HuH-7.5 (cell line): ENCODE measurements at places on chromosomes 7 and 10.
A peak's percentile ranks its signal among the peaks of the same experiment; 100 is the strongest.

GRCh38 chr7:30177965-30178364 is 43.2 kb downstream of the MTURN start:
- no peak for DNase-seq

- DNase-seq: no peak
Measured at GRCh38 chr7:65250216-65250615, 123.4 kb upstream of the ZNF92 start.

DNA sequence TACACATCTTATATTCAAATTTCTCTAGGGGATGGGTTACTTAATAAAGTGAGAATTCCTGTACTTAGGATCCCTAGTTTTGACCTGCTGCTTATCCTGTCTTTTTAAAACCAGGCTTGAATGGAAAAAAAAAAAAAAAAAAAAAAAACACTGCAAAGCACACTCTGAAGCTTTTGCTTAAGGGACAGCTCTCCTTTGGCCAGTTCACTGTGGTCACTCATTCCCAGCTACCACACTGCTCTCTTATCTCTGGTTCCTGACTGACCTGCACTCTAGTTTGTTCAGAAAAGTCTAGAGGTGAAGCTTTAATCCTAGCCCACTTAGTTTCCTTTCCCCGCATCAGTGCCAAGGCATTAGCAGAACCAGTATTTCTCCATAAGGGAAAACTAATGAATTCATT is 82.4 kb downstream of the CADPS2 start:
- no peak for DNase-seq

- DNase-seq: no peak
Measured at GRCh38 chr10:131860806-131861440, 39.9 kb upstream of the PPP2R2D start.

DNA sequence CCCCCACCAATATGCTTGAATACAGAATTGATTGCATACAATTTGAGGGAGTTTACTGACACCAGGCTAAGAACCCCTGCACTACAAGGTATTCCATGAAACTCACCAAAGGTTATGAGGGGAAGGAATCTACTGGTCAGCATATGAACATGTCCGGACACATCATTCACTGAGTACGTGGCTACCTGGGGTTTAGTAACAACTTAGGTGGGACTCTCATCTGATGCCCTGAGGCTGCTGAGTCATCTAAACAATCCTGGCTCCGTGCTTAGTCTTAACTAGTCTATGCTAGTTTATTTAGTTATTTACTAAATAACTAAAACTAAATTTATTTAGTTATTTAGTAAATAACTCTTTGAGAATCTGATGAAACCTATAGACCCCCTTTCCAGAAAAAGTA is 11.3 kb downstream of the PI4K2A start:
- no peak for DNase-seq

GRCh38 chr10:1406967-1407945 is 330.1 kb downstream of the ADARB2 start:
- no peak for DNase-seq

DNA sequence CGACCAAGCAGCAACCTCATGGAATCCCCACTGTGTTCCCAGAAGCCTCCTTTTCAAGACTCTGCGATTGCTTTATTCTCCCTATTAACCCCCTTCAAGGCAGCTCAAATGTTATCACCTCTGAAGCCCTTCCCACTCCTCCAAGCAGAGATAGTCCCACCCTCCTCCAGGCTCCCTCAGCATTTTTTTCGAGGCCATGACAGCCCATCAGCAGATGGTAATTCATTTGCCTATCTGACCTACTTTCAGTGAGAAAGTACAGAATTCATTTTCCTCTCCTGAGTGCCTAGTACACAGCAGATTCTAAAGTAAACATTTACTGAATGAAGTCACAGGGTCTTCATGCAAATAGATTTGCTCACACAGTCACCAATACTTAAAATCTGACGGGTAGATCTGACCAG is 47.8 kb downstream of the HERPUD2 start:
- peak; percentile 23 for DNase-seq

GRCh38 chr7:66697449-66698438 is 42.8 kb upstream of the RABGEF1 start:
- DNase-seq: no peak

- DNase-seq: no peak
Measured at GRCh38 chr10:113680190-113681111, 739 bp downstream of the CASP7 start.
